Activated naive CD4-positive, alpha-beta T cell (primary cell): ENCODE measurements at places on chromosomes 12 and 14.

DNA sequence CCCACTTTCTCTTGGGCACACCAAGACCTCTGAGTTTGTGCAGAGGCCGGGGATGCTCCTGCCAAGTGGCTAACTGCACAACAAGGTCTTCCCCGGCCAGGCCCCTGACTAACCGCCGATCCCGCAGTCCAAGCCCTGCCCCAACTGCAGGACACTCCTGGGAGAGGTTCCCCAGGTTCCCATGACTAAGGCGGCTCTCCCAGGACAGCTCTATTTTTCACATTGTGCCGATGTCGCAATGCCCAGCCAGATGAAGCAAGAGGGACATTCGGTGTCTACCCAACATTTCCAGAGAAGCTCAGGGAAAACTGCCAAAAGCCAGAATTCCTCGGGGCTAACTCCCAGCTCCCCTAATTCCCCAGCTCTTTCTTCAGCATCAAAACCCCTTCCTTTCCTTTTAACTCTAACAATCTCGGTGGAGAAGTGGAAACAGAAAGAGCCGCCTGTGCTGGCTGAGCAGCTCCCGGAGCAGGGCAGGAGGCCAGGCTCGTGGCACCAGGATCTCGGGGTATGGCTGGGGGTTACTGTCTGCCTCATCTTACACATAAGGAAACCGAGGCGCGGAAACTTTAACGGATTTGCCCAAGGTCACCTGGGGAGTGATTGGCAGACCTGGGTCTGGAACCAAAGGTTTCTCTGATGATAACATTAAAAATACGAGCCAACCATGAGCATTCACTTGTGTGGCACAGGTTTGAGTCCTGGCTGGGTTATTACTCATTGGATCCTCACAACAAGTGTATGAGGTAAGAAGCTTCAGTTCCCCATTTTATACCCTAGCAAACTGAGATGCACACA lies 318.2 kb downstream of the BCL11B start:
- DNase-seq = no peak

GRCh38 chr14:38257507-38257906 lies 1.6 kb upstream of the CLEC14A start:
- no peak for DNase-seq

DNA sequence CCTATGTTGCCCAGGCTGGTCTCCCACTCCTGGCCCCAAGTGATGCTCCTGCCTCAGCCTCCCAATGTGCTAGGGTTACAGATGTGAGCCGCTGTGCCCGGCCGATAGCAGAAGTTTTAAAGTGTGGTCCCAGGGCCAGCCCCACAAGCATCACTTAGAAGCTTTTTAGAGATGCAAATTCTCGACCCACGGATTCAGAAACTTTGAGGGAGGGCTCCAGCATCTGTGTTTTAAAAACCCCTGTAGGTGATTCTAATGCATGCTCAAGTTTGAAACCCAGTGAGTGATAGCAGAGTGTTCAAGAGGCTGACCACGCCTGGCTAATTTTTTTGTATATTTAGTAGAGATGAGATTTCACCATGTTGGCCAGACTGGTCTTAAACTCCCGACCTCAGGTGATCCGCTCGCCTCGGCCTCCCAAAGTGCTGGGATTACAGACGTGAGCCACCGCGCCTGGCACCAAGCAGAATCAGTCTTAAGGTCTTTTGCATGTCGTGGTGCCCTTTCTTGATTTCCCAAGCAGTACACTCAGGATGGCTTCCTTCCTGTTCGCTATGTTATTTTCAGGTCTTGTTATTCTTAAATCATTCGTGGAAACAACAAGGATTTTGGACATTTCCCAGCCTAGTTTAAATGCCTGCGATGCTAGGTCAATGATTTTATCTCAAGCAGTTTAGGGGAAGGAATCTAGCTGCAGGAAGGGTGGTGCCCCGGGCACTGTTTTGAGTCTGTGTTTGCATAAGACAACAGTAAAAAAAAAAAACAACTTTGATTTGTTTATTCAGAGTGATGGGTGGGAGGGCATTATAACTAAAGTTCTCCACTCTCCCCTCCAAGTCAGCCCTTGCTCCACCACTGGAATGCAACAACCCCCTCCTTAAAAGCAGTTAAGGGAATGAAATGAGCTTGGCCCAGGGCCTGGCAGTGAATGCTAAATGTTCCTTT lies 9.2 kb upstream of the RILPL2 start:
- DNase-seq = no peak

GRCh38 chr12:52191841-52192791 lies at the start of gene KRT80:
TSS of gene KRT80 (minus strand) at chr12:52192014. CDS start at chr12:52191902, 112 bp downstream.
- DNase-seq = no peak

DNA sequence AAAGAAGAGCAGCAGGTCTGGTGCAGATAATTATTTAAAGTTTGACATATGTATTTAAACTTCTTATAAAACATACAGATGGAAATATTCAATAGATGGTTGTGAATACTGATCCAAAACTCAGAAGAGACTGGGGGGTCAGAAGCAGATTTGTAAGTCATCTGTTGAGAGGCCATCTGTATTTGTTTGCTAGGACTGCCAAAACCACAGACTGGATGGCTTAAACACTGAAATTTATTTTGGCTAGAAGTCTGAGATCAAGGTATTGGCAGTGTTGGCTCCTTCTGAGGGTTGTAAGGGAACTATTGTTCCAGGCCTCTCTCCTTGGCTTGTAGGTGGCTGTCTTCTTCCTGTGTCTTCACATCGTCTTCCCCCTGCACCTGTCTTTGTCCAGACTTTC lies 153.9 kb downstream of the LRRK2 start:
- DNase-seq = no peak

- peak; percentile 12 for DNase-seq
These were observed 2.4 kb downstream of the IL26 start for GRCh38 chr12:68223067-68223747.

GRCh38 chr14:85150166-85150565 lies 379.8 kb upstream of the FLRT2 start:
- no peak for DNase-seq

DNA sequence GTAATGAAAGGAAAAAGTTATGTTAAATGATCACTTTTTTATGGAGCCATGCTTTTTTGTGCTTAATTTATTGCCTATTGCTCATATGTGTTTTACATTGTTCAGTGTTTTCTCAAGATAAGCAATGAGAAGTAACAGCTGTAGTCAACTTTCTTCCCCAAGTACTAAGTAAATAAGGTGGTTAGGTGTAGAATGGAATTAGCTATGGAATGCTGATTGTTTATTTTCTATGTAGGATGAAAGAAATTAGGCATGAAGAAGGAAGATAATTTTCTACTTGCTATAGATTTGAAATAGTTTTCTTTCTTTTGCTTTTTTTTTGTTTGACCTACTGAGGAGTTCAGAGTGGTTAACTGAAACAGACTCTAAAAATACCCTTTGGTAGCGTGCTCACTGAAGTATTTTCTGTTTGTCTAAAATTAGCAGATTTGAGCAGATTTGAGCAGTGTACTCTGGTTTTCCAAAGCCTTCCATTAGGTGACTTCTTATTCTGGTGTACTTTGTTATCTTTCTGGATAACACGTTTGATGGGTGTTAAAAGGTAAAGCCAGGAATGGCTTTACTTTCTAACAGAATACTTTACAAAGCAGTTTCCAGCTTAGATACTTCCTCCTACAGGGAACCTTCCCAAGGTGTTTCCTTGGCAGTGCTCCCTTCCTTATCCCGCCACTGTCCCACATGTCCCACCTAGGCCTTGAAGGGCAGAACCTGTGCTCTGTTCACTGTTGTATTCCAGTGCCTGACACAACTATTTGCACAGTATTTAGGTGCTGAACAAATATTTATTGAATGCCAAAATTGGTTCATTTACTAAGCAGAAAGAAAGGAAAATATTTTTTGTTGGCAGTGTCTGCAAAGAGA lies 56.0 kb downstream of the RASSF3 start:
- DNase-seq = no peak

GRCh38 chr14:100698666-100699448 lies 27.8 kb upstream of the DLK1 start:
- DNase-seq = no peak

DNA sequence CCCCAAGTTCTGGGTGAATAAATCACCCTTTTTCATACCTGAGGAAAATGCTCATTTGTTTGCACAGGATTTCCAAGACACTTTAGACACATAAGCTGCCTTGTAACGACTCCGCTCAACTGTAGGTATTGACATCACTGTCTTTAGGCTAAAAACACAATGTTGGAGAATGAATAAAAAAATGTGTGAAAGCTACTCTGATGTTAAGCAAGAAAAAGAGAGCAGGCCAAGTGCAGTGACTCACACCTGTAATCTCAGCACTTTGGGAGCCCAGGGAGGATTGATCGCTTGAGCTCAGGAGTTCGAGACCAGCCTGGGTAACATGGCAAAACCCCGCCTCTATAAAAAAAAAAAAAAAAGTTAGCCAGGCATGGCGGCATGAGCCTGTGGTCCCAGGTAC lies 11.1 kb upstream of the CIPC start:
- DNase-seq = no peak

DNA sequence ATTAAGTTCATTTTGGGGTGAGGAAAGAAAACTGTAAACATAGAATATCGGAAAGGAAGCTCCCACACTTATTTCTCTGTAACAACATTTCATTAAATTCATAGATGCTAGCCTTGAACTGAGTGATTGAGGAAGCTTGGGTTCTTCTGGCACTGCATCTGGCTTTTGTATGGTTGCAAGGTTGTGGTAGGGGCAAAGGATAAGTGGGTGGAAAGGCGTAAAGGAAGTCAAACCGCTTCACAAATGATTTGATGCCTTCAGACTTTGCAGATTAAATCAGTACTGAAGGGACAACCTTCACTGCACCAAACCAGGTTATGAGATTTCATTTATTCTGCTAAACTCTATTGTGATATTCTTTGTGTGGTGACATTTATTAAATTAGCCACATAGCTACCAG lies 28.1 kb upstream of the PAX9 start:
- DNase-seq = no peak
